ENCODE measurements at places on chromosomes 5 and 9.

DNA sequence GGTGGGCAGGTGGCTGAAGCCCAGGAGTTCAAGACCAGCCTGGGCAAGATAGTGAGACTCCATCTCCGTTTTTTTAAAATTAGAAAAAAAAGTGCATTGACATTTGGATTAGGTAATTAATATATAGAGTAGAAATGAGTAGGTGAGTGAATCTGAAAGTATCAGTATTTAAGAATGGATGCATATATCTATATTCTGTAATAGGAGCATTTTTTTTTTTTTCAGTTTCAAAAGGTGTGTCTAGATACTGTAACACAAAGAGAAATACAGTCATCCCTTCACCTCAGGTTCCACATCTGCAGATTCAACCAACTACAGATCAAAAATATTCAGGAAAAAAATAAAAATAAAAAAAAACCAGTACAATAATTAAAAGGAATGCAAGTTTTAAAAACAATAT lies 50.8 kb downstream of the RBM27 start:
- DNase-seq = no peak

DNA sequence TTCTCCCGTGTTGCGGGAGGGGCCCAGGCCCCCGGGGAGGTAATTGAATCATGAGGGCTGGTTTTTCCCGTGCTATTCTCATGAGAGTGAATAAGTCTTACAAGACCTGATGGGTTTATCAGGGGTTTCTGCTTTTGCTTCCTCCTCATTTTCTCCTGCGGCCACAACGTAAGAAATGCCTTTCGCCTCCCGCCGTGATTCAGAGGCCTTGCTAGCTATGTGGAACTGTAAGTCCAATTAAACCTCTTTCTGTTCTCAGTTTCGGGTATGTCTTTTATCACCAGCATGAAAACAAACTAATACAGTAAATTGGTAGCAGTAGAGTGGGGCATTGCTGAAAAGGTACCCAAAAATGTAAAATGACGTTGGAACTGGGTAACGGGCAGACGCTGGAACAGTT lies 1035.1 kb downstream of the DTWD2 start:
- no peak for DNase-seq

DNA sequence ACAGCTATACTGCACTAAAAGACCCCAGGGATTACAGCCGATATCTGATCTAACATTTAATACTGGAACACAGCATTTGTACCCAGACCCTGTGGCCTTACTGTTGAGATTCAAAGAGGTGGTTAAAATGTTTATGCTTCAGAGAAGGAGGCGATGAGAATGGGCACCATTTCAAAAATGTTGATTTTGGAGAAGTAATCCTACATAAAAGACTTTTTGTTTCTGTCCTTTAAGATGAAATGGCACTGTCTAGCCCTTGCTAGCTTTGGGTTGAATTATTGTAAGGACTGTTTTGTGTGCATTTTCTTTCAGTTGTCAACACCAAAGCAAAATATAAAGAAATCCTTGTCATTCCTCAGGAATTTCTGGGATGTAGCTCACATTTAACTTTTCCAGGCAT lies 288.5 kb upstream of the ANKH start:
- no peak for DNase-seq

GRCh38 chr5:171945476-171945875 lies 61.0 kb downstream of the FBXW11 start:
- no peak for DNase-seq

GRCh38 chr9:81499021-81499454 lies 190.3 kb downstream of the TLE1 start:
- no peak for DNase-seq

GRCh38 chr9:20630241-20630943 lies 8.1 kb upstream of the MLLT3 start:
- DNase-seq = no peak

- DNase-seq = no peak
These were observed 90.8 kb downstream of the TLE4 start for GRCh38 chr9:79662537-79662956.

- no peak for DNase-seq
These were observed 32.5 kb downstream of the C9orf152 start for GRCh38 chr9:110175275-110175968.

DNA sequence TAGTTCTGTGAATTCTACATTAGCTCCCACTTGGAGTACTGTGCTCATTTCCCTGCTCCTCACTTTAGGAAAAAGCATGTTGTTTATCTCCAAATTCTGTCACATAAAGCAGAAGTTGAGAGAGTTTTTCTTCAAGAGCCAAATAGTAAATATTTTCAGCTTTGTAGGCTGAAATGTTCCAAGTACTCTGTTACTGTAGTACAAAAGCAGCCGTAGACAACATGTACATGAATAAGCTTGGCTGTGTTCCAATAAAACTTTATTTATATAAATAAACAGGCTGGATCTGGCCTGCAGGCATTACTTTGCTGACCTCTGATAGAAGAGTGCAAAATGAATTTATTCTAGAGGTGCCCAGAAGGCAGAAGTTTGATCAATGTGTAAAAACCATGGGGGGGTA lies 73.0 kb upstream of the AGXT2 start:
- DNase-seq = no peak

DNA sequence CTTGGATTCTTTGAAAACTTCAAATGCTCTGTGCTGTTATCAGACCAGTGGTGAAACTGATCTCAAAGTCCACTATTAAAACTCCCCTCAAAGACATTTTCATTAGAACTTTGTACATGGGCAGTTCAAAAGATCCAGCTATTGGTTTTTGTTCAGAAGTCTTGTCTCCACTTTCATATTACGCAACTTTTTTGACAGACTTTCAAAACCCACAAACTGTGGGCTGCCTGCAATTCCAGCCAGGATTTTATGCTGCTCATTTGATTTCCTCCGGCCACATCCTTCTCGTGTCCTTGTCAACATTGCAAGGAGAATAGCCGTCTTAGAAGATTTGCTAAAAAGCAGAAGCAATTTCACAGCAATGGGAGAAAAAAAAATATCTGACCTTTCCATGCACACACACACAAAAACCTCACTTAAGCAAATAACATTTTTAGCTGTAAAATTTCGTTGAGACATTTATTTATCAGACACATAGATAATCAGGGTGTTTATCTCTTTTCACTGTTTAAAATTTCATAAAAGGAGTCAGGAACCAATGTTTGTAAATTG lies 1990.5 kb downstream of the MAT2B start:
- DNase-seq = no peak

GRCh38 chr5:170886210-170886894 lies 24.5 kb downstream of the RANBP17 start:
- no peak for DNase-seq

DNA sequence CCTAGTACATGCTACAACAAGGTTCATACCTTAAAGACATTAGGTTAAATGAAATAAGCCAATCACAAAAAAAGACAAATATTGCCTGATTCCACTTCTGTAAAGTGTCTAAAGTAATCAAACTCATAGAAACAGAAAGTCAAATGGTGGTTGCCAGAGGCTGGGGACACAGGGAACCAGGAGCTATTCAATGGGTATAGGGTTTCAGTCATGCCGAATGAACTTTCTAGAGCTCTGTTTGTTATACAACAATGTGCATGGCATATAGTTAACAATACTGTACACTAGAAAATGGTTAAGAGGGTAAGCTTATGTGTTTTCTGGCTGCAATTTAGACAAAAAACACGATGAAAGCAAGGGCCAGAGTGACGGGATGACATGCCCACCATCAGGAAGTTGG lies 70.8 kb upstream of the EGFLAM start:
- no peak for DNase-seq

- no peak for DNase-seq
These were observed at the start of gene F2RL2 for GRCh38 chr5:76622973-76623596. Gene F2RL2, minus strand, starts transcription at chr5:76623403. Its CDS starts 173 bp downstream, at chr5:76623230.
